CD8-positive, alpha-beta memory T cell (primary cell): ENCODE measurements at places on chromosomes 7 and 10.

- no peak for DNase-seq
These were observed 1.7 kb upstream of the TBATA start for GRCh38 chr10:70786799-70787415.

- no peak for DNase-seq
These were observed 493.4 kb downstream of the SEMA3D start for GRCh38 chr7:84693483-84693882.

DNA sequence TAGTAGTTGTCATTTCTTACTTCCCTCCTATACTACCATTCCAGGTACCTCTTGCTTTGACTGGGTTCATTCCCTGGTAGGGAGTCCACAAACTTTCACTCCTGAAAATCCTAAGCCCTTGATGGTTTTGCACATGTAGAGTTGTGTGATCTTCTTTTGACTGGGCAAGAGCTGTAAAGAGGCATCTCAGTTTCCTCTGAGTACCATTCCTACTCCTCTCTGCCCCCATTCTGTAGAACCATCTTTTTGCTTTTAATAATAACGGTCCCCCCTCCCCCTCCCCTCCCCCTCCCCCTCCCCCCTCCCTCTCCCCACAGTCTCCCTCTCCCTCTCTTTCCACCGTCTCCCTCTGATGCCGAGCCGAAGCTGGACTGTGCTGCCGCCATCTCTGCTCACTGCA lies 16.4 kb downstream of the GARIN1A start:
- no peak for DNase-seq

- no peak for DNase-seq
These were observed 93.1 kb downstream of the FZD1 start for GRCh38 chr7:91357379-91357778.

DNA sequence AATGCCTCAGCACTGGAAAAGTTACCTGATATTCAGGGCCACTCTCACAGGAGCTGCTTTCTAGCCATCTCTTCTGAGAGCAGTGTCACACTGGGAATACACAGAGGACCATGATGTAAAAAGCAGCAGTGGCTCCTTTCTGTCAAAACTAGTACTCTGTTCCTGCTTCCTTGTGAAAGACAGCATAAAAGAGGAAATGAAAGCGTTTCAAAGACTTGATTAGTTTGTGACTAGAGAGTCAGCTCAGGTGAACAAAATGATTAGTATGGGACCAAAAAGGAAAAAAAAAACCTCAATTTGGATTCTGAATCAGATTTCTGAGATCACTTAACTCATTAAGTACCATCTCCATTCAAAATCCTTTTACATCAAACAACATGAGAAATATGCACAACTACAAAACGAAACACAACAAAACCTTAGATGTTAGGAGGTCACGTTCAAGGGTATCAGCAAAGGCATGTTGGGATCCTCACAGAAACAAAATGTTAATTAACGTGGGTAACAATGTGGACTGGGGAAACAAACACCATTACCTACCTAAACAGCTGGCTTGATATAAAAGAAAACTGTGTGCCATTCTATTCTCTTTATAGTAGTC lies 103.7 kb downstream of the MACC1 start:
- no peak for DNase-seq
